DND-41 (cell line): ENCODE measurements at places on chromosomes 4 and X.
A peak's percentile ranks its signal among the peaks of the same experiment; 100 is the strongest.

DNA sequence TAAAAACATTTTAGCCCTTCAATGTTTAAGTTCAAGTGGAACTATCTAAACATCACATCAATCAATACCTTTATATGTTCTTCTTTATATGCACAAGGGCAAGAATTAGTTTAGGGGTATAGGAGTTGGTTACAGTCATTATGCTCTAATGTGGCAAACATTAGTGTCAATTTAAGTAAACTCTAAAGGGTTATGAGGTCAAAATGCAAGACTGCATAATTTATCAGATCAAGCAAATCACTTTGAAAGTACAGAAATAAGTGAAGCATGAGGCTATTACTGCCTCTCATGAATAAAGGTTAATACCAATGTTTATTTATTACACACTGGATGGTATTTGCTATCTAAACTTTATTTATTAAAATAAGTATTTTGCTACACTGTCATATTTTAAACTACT is 59.7 kb downstream of the MAB21L2 start:
- no peak for DNase-seq

DNA sequence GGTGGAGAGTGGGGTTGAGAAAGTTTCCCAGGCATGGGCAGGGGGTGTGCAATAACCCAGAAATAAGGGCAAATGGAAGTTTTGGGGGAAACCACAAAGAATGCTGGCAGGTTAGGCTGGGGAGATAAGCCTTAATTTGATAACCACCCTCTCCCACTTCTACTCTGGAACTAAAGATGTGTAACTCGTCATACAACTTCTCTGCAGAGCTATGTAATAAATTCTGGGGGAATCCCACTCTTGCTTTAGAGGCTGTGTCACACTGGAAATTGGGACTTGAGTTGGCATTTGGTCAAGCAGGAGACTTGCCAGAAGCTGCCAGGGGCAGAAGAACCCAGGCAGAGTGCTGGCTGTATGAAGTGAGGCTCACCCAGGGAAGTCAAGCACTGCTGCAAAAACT is 170.9 kb upstream of the CPEB2 start:
- DNase-seq, result no peak

GRCh38 chr4:11647433-11647832 is 218.7 kb upstream of the HS3ST1 start:
- DNase-seq, result no peak

GRCh38 chr4:142909908-142910307 is 63.8 kb upstream of the INPP4B start:
- DNase-seq, result no peak

DNA sequence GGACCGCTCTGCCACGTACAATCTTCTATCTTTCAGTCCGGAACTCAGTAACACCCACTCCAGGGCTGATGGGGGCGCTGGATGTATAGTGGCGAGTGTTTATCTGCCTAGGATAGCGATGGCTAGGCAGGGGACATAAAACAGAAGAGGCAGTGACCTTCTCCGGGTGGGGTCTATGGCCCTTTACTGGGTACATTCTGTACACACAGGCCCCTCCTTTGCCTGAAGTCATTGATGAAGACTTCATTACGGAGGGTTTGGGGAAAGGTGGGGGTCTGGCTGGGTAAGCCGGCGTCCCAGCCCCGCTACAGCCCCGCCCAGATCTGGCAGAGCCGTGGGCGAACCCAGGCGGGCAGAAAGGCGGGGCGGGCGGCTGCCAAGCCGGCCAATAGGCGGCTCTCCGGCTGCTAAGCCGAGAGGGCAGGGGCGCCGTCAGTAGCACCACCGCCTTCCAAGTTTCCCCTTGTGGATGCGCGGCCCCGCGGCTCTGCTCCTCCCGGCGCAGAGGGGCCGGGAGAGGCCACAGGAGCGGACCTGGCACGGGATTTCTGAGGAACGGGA is at the start of gene CHST7:
CHST7 (plus strand) TSS at position 435 of the 561 bp plus-strand sequence. CDS start 167 bp downstream, outside the sequence.
- peak; percentile 68 for DNase-seq

- DNase-seq, result no peak
These were observed 111.5 kb downstream of the MID1 start for GRCh38 chrX:10508891-10509290.

DNA sequence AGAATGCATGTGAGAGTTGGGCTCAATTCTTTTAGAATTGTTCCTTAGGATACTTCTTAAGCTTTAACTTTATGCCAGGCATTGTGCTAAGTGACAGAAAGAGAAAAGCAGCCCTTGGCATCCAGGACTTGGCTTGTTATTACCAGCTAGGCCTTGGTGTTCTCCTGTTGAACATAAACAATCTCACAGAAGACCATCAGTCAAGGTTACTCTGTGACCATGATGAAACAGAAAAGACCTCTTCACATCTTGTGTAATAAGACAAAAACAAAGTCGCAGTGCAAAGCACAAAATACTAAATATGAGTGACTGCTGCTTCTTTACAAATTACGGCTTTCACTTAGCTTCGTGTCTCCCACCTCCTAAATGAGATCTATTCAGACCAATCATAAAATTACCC is 71.6 kb downstream of the CHIC2 start:
- no peak for DNase-seq

- no peak for DNase-seq
These were observed 78.7 kb downstream of the VCX3A start for GRCh38 chrX:6456196-6456595.

GRCh38 chrX:56228914-56229313 is 3.2 kb upstream of the KLF8 start:
- DNase-seq, result no peak

GRCh38 chrX:19728915-19729314 is 158.5 kb downstream of the SH3KBP1 start:
- no peak for DNase-seq

GRCh38 chr4:146398404-146398803 is 123.3 kb downstream of the SLC10A7 start:
- DNase-seq, result no peak

- peak; percentile 1 for DNase-seq
These were observed 20.3 kb downstream of the P2RY8 start for GRCh38 chrX:1516596-1517104.

- DNase-seq, result no peak
These were observed 50.2 kb upstream of the CXCL8 start for GRCh38 chr4:73690051-73690738.

GRCh38 chr4:143692241-143692640 is 8.2 kb downstream of the FREM3 start:
- DNase-seq, result no peak

DNA sequence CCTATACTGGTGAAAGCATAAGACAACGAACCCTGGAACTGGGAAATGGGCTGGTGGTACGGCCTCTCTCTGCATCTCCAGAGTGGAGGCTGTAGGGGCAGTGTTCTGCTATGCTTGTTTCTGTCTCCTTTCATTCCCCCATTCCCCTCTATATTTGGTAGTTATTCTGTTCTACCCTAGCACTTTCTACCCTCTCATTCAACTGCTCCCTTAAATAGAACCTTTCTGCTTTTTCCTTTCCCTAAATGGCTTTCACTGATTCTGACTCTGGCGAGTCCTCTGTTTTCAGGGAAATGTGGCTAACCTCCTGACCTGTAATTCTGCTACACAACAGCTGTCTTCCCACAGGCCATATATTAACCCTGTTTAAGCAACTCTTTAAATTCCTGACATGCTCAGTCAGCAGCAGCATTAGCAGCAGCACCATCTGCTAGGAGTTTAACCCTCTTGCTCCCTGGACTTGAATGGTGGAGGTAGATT is 94.2 kb downstream of the CXCL13 start:
- DNase-seq, result no peak

DNA sequence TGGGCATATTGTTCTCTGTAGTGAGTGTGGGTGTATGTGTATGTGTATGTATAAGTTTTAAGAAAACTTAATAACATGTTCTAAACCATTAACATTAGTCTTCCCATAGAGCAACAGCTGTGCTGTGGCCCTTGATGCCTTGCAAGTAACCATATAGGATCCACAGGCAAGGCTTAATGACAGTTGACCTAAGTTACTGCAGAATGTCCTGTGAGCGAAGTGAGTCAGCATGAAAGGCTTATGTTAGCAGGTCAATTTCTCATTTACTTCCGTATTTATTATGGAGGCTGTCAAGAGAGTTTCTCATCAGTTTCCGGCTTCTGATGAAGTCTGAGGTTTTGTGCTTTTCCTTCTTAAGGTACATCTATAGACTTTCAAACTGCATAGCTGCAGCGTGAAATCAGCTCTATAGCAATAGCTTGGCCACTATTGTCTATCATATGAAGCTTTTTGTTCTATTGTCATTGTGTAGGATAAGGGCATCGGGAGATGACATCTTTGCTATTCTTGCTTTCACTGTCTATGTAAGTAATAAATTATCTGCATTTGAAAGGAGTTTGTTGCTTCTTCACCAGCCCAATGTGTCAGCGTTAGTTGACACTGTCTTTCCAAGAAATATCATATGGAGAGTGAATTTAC is 1153.4 kb upstream of the AGA start:
- DNase-seq, result no peak

- DNase-seq, result no peak
These were observed 102.2 kb downstream of the PTCHD1 start for GRCh38 chrX:23436875-23437274.

DNA sequence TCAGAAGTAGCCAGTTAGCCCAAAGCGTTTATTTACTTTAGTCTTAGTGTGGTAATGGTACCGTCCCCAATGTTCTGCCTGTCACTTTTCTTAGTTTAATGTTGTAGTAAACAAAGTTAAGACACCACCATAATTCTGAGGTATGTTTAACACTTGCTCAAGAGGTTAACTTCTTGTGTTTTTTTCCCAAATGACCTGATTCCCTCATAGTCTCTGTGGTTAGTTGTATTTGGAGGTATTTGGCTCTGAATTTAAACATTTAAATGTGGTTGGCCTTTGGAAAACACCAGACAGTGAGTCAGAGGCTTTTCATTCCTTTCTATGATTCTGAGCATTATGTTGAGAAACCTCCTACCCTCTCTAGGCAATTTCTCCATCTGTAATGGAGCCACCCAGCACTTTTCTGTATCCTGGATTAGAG is 47.9 kb downstream of the CXCL1 start:
- DNase-seq, result no peak

GRCh38 chr4:186201535-186202230 is 10.3 kb downstream of the CYP4V2 start:
- DNase-seq, result no peak

DNA sequence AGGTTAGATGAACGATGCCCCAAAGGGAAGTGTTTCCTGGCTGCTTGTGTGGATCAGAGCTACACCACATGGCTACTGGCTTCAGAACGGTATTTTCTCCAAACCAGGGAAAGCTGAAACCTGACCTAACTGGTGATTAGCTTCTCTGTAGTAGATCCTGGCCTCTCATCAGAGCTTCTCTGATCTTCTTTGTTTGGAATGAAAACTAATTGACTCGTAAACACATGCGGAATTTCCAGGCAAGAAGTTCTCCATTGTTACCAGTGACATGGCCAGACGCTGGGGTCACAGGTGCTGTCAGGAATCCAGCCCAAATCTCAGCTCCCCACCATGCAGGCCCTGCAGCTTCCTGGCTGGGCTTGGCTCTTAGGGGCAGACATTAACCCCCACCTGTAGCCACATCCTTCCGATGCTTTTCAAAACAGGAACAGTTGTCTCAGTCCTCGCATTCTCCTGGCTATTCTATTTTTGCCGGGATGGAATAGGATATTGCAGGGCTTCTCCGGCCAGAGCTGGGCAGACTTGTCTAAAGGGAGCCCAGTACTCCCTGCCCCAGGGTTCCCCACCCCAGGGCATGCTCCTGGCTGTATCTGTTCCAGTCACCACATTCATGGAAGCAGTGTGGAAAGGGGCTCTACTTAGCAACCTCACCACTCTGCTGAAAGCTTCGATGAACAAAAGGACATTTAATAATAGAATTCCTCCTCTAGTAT is 305.4 kb upstream of the F9 start:
- DNase-seq, result no peak

DNA sequence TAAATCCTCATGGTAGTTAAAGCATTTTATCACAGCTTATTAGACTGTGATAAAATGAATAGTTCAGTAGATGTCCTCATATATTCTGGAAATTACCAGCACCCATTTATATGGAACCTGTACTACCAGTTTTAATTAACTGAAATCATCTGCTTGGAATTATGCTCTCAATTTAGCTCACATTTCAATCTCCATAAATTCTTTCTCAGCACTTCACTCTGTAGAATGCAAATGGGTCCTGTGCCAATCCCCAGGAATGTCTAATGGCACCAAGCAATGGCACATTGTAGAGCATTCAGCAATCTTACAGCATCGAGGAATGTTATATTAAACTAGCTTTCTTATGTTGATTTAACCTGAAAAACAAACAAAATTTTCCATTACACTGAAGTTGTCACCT is 355.1 kb downstream of the PDHA2 start:
- no peak for DNase-seq

DNA sequence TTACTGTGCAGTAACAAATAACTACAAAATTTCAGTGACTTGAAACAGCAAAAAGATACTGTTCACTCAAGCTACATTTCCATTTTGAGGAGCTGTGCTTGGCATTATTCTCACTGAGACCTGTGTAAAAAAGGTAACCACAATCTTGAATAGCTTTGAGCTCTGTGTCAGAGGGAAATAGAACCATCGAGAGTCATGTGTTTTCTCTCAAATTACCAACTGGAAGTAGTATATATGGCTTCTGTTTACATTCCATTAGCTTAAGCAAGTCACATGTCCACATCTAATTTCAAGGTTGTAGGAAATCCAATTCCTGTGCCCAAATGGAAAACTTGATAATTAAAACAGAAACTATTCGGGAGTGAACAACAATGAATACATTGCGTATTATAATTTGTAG is 82.9 kb upstream of the BANK1 start:
- no peak for DNase-seq

- DNase-seq, result no peak
These were observed 160.5 kb downstream of the ZNF518B start for GRCh38 chr4:10296730-10297129.

GRCh38 chr4:123939621-123940020 is 543.0 kb downstream of the SPRY1 start:
- no peak for DNase-seq

DNA sequence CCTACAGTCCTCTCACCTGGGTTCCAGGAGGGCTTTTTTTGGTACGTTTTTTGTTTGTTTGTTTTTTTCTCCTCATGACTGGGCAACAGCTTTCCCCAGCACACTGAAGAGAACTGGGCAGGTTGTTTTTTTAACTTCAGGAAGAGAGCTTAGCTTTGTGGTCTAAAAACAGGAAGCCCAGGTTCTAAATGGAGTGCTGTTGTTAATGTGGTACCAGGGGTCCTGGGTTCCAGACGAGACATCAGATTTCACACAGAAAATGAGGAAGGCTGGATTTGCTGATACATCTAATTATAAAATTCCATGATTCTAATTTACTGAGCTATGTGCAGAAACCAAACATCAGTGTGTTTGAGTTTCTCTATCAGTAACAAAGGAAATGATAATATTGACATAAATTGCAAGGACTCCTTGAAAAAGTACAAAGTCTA is 4.2 kb downstream of the MYOZ2 start:
- no peak for DNase-seq

DNA sequence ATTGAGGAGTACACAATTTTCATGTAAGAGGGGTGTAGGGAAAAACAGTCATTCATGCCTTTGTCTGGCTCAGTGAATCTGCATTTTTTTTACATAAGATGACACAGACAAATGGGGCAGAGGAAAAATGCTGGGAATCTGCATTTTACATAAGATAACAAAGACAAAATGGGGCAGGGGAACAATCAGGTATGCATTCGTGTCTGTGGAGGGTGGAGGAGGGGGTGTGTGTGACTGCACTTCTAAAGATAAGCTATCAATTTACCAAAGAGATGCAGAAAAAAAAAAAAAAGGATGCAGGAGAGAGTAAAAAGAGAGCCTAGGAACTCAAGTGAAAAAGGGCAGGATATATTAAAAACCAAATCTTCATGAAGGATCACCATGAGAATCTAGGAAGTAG is 637.4 kb downstream of the ZNF674 start:
- DNase-seq, result no peak

- no peak for DNase-seq
These were observed 281.6 kb downstream of the KLHL13 start for GRCh38 chrX:117835034-117835433.

- no peak for DNase-seq
These were observed 336.9 kb upstream of the NR3C2 start for GRCh38 chr4:148778980-148779675.
